CD4-positive, alpha-beta T cell treated with Interleukin-10 for 1 hour (primary cell): ENCODE measurements at places on chromosomes 5 and 9.

DNA sequence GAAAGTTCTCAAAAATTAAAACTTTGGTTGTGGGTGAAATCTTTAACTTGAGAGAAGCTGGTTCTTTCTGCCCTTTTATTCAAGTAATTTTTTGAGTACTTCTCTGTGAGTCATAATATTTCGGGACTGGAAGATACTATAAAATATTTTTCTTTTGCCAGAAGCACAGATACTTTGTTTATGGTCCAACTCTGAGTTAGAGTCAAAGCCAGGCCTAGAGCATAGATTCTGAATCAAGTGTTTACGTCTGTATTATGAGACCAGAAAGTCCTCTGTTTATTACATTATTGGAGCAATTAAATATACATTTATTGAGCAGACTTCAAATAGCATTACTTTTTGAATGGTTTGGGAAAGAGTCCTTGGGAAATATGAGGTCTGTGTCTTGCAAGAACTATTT, 187.9 kb downstream of the FER start:
- no peak for DNase-seq

DNA sequence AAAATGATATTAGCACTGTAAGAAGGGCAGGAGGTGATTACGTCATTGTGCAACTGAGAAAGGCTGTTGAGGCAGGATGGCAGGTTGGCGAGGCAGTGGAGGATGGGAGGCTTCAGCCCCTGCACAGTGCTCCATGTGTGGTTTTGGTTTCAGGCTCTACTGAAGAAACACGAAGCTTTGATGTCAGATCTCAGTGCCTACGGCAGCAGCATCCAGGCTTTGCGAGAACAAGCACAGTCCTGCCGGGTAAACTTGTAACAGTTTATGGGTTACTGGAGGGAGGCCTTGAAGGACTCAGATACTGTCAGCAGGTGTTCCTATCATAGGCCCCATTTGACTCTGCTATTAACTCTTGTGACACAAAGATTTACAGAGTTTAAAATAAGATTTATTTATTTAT, 35.1 kb downstream of the SPTAN1 start:
- peak; percentile 37 for DNase-seq

DNA sequence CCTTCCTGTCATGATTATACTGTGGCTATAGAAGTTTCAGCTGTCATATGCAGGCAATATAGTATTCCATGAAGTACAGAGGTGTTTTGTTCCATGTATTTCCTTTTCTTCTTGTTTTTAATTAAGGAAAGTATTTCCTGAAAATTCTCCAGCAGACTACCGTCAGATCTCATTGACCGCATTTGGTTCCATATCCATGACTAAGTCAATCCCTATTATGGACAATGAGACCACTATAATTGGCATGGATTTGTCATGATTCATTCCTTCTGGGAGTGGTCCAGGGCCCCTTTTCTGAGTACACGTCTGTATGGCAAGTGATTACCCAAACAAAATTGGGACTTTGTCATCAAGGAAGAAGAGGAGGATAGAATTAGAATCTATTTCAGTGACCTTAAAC, 283.2 kb upstream of the CLINT1 start:
- DNase-seq: no peak

DNA sequence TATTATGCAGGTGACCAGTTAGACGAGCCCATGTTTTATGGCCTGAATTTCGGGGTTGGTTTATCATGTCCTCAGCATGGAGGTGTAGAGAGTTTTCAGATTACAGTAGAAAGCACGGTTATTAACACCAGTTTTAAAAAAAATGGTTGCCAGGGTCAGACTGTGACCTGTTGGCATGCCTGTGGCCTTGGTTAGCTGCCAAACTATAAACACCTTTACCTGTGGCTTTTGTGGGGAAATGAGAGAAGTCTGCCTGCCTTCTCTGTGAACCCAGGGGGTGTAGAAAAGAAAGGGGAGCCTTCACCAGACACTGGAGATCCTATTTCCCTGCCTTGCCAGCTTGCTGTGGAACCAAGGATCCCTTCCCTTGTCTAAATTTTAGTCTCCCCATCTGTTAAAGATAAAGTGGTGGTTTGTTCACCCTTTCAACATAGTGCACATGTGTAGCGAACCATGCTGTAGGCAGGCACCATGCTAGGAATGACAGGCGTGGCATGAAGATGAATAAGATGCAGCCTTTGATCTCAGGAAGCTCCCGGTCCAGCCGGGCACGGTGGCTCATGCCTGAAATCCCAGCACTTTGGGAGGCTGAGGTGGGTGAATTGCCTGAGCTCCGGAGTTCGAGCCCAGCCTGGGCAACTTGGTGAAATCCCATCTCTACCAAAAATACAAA, 6.1 kb upstream of the PHF19 start:
- peak; percentile 48 for DNase-seq

DNA sequence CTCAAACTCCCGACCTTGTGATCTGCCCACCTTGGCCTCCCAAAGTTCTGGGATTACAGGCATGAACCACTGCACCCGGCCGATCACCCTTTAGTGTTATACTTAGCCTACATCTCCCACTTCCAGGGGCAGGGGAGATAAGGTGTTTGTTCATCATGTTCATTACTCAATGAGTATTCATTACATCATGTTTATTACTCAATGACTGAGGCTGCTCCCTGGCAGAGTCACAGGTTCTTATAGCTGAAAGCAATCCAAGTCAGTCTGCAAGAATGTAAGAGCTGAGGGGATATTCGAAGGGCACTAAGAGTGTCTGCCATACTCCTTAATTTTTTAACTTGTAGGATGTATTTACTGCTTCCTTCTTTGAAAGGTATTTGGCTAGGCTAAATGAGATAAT, 214.2 kb downstream of the SPATA31D1 start:
- DNase-seq: no peak

- no peak for DNase-seq
Measured at GRCh38 chr5:45262061-45262590, 434.1 kb downstream of the HCN1 start.

- peak; percentile 69 for DNase-seq
Measured at GRCh38 chr9:89502038-89502601, 4.2 kb upstream of the SEMA4D start.

GRCh38 chr5:6989230-6989629, 276.0 kb downstream of the TENT4A start:
- DNase-seq: no peak

DNA sequence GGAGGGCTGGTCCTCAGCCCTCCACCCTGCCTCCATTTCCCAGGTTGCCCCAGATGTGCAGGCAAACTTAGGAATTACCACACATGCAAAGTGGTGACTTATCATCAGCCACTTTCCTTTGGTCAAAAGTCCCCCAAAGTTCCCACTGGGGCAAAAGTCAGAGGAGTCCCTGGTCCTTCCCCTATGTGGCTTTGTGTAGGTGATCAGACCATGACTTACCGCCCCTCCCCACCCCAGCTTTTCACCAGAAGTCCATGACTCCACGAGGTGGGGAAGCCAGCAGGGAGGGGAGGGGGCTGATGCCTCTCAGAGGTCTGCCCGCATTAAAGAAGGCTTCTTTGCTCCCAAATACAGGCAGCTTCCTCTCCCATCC, 5.8 kb downstream of the TRAF1 start:
- DNase-seq: peak; percentile 40

DNA sequence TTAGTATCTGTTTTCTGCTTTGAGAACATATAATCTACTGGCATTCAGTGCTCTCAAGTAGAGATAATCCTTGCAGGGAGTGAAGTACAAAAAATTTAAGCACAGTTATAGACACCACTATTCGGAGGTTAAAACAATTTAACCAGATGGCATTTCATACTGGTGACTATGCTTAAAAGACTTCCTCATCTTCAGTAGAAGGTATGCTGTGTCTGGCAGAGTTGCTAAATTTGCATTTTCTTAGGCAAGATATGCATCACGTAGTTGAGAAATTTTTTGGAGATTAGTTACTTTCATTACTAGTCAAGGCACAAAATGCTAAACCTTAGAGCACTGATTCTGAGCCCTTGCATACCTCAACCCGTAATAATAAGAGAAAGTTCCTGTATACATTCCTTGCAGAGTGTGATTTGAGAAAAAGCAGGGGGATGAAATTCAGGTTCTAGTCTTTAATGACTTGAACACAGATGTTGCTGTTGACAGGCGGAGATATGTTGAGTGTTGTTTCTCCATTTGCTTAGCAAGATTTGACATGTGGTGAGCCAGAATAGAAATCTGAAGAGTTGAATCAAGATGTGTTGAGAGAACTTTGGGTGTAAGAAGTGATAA, 70.8 kb upstream of the STARD4 start:
- no peak for DNase-seq
